ENCODE measurements at places on chromosomes 3 and 15.

- no peak for DNase-seq
These were observed 621.7 kb upstream of the AGTR1 start for GRCh38 chr3:148075771-148076716.

GRCh38 chr3:196609343-196609775 is 30.1 kb upstream of the NRROS start:
- peak; percentile 92 for DNase-seq

DNA sequence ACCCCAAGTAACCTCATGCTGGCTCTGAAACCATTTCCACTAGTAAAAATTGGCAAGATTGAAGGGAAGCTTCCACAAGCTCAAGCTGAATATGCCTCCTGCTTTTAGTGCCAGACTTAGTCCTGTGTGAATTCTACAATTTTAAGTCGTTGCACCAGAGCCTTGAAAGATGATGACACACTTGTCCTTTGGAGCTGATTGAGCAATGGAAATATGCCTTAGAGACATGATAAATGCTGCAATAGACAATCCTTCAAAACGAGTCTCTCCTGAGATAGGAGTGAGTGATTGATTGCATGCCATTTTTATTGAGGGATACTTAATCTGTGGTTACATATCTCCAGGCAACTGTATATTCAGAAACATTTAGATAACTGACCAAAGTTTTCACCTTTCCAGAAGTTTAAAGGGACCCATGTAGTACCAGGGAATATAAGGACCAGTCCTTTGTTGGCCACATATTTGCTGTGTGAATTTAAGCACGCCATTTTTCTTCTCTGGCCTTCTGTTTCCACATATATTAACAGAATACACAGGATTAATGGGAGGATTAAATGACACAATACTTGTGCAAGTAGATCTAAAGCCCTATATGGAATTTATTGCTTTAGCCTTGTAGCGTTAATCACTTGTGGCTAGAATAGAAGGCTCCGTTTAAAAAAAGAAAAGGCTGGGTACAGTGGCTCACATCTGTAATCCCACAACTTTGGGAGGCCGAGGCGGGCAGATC is 65.1 kb downstream of the PPARG start:
- no peak for DNase-seq

DNA sequence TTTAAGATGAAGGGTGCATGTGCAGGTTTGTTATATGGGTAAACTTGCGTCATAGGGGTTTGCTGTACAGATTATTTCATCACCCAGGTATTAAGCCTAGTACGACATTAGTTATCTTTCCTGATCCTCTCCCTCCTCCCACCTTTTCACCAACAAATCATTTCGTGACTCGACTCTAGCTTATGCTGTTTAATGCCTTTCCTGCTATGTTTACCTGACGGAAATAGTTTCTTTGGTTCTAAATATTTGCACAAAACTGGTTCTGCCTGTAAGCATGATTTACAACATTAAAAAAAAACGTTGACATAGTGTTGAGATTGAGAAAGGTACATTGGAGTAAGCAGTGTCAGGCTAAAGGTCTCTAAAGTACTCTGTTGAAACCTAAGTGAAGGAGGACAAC is 2.4 kb downstream of the GNL3 start:
- no peak for DNase-seq

- no peak for DNase-seq
These were observed 53.2 kb downstream of the RFTN1 start for GRCh38 chr3:16460273-16460672.

DNA sequence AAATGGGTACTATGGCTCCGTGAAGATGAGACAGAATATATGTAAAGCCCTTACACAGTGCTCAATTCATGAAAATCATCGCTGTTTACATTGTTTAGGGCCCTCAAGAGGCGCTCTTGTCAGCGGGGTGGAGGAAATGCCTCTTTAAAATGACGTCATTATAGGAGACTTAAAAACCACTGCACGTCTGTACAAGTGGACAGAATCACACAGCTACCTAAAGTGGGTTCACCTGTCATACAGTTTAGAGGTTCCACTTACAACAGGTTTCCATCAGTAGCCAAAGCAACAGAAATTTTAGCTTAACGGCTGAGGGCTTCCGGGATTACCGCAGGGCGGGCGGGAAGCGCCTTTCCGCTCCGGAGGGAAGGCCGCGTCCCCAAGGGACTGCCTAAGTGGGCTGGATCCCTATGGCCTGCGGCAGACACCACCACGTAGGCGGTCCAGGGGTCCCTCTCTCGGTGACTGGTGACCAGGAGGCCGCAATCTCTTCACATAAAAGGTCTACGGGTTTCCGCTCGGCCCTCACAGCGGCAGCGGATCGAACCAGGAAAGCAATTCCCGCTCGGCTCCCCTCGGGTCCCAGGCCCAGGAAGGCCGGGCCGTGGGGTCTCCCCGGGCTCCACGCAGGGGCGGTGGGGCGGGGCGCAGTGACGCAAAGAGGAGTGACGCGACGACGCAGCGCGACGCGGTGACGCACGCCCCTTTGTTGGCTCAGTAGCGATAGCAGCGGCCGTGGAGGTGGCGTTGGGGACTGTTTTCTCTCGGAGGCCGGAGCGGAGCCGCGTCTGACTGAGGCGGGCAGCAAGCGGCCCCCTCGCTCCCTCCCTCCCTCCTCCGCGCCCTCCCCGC is at the start of gene ARIH1:
TSS of gene ARIH1 (plus strand) at position 717 of the 852 bp plus-strand sequence. CDS start 310 bp downstream, outside the sequence.
- DNase-seq, result peak; percentile 94

GRCh38 chr15:93173369-93173768 is 84.4 kb upstream of the RGMA start:
- DNase-seq, result no peak

GRCh38 chr3:37987751-37988179 is 2.8 kb upstream of the VILL start:
- no peak for DNase-seq

- DNase-seq, result no peak
These were observed 220.4 kb downstream of the OSBPL10 start for GRCh38 chr3:31760654-31761053.

DNA sequence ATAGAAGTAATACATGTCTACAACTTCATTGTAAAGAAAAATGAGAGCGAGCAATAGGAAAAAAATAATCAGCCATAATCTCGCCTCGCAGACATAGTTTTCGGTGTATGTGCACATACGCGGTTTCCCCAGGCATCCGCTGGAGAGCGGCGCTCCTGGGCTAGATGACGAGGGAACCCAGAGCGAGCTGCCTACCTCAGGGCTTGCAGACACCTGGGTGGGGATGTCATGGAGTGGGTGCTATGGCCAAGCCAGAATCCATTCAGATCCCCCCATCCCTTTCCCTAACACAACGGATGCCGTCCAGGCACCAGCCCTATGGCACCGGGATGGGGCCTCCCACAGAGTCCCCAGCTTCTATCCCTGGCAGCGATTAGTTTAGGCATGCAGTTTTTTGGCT is 4.5 kb upstream of the CFAP100 start:
- DNase-seq, result no peak

GRCh38 chr3:13470894-13471574 is 9.1 kb upstream of the HDAC11 start:
- no peak for DNase-seq

DNA sequence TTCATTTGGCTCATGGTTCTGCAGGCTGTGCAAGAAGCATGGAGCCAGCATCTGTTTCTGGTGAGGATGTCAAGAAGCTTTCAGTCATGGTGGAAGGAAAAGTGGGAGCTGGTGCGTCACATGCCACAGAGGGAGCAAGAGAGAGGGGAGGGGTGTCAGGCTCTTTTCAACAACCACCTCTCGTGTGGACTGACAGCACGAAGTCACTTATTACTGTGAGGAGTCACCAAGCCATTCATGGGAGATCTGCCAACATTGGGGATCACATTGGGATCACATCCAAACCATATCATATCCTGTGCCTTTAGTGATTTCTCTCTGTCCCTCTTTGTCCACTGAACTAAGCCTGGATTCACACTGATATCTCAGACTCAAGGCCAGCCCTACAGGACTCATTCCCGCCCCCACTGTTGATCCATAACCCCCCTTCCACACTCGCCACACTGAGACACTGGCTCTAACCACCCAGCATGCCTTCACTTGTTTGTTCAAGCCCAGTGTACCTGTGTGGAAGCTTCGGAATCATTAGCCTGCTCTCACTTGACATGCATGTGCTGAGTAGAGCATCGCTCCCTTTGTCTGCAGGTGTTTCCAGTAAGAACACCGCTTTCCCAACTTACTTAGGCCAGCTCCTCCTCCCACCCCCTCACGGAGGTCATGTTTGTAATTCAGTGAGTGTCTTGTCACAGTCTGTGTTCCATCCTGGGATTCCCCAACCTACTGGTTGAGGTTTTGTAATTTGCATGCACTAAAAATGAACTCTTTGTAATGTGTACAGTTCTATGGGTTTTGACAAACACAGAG is 132.2 kb downstream of the KLF13 start:
- no peak for DNase-seq

All from hematopoietic multipotent progenitor cell treated with erythropoietin and hydrocortisone succinate and interleukin-3 and kit ligand, for 15 days (in vitro differentiated cells).